Nephron progenitor cell (in vitro differentiated cells): ENCODE measurements at places on chromosomes 1 and 21.

GRCh38 chr1:71994646-71995045 lies 287.7 kb downstream of the NEGR1 start:
- DNase-seq: no peak

DNA sequence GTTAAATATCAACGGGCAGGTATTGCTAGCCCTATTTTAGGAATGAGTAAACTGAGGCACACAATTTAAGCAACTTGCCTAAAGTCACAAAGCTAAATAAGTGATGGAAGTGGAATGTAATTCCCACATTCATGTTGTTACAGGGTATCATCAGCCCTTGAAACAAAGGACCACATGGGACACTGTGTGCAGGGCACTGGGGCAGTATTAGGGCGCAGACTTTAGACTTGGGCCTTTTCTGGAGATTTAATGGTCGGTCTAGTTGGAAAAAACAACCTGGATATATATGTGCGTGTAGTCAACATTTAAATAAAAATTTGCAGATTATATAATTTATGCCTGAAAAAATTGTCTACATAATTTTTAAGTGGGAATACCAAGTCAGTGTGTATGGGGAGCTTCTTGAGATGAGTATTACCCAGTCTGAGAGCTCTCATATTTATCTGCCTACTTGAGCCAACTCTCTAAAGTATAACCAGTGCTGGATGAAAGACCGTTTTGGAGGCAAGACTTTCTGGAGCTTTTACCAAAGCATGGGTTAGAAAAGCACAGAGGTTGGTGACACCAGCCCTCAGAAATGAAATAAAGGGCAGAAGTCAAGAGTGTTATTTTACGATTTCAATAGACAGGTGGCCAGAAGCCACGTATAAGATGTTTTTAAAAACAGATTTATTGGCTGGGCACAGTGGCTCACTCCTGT lies 1.6 kb downstream of the KDM1A start:
- no peak for DNase-seq

- DNase-seq: no peak
Measured at GRCh38 chr1:221994274-221994698, 252.4 kb upstream of the DUSP10 start.

GRCh38 chr1:35834218-35834617 lies 26.4 kb downstream of the AGO4 start:
- no peak for DNase-seq

DNA sequence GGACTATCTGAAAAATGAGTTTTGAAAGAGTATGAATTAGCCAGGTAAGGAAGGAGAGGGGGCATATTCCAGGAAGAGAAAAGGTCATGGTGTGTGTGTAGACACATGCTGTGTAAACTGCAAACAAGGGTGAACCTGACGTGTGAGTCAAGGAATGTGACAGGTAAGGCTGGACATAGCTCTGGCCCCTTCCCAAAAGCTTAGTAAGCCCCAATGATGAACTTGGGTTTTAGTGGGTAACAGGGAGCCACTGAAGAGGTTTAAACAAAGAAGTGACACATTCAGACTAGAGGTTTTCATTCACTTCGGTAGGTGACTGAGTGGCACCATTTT lies 36.7 kb downstream of the EGLN1 start:
- no peak for DNase-seq

- no peak for DNase-seq
Measured at GRCh38 chr1:87730274-87731216, 401.9 kb downstream of the LMO4 start.

DNA sequence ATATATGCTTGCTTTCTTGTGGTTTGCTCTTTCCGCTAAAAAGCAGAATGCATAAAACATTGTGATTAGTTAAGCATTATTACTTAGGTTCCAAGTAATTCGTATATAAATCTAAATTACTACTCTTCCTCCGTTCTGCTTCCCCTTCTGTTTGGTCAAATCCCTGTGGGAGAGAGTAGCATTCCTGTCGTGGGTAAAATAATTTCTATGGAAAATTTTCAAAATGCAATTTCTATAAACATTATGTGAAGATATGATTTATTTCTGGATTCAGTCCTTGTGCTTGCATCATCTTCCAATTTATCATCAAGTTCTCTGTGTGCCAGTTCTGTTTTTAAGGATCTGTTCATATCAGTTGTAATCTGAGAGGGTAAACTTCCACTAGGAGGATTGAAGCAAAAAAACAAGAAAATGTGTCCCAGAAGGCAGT lies 7.2 kb upstream of the WARS2 start:
- no peak for DNase-seq

GRCh38 chr1:39671433-39671792 lies 494 bp downstream of the NT5C1A start:
- DNase-seq: peak; percentile 63

GRCh38 chr1:165143437-165144065 lies 213.0 kb downstream of the LMX1A start:
- peak; percentile 20 for DNase-seq

- no peak for DNase-seq
Measured at GRCh38 chr1:114353262-114353661, 157.7 kb downstream of the TRIM33 start.

DNA sequence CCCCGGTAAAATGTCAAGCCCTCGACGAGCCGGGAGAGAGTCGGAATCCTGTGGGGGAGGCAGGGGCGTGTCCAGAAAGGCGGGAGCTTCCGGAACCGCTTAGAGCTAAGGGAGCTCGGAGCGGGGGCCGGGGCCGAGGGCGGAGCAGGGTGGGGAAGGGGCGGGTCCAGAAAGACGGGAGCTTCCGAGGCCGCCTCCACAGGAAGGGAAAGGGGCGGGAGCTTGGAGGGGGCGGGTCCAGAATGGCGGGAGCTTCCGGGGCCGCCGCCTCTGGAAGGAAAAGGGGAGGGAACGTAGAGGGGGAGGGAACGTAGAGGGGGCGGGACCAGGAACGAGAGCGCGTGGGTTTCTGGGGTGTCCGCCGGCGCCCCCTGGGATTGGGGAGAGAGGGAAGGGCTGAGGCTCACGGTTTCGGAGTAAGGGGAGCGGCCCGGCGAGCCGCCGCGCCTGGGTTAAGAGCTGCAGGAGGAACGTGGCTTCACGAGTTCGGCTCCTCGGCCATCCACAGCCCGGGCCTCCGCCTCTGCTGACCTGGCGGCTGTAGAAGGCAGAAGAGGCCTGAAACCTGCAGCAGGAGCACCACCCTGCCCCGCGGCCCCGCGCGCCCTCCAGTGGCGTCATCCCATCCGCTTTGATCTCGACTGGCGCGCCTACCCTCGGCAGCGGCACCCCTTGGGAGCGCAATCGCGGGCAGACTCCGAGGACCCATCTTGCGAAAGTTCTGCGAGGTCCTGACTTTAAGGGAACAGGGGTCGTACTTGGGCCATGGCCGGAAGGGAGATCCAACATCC lies 23.0 kb upstream of the HPDL start:
- peak; percentile 99 for DNase-seq

DNA sequence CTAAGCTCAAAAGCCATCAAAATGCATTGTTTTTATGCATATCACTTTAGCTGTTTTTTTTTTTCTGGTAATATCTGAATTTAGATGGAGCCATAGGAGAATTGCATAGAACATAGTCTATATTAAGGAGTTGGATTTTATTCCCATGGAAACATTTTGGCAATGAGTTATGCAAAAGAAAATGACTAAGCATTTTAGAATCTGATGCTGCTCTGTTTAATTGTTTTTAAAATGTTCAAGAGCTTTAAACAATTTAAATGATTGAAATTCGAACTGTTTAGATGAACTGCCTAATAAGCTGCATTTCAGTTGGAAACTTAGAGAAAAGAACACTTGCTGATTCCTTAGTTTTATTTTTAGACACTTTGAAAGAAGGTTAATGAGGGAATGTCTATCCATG lies 1531.5 kb upstream of the B3GALT2 start:
- no peak for DNase-seq

DNA sequence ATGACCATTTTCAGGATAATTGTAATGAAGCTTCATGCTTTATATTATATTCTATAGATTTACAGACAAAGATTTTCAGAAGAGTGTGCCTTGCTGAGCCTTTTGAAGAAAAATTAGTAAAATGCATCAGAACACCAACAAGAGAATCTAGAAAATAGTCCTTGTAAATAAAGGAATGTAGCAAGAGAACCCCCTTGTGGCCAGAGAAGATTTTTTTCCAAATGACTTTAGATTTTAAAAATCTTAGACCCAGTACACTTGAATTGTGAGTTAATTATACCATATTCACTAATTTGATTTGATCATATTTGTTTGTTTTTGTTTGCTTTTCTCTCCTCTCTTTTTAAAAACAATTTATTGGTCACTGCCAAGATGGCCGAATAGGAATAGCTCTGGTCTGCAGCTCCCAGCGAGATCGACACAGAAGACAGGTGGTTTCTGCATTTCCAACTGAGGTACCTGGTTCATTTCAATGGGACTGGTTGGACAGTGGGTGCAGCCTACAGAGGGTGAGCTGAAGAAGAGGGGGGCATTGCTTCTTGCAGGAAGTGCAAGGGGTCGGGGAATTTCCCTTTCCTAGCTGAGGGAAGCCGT lies 12.8 kb upstream of the IFI44L start:
- no peak for DNase-seq

DNA sequence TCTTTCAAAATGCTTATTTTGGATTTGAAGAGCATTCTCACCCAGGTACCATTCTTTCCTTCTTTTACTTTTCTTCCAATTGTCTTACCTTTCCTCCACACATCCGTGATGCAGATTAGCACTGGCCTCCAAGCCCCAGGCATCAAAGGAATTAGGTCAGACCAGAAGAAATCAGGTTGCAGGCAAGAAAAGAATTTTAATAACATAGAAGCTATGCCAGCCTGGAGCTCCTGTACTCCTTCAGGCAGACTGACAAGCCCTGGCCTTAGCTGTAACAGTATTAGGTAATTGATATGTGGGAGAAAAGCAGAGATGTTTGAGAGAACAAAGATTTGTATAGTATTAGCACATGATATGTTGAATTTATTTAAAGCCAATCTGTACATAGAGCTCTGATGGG lies 390.4 kb upstream of the ADGRL2 start:
- DNase-seq: no peak

DNA sequence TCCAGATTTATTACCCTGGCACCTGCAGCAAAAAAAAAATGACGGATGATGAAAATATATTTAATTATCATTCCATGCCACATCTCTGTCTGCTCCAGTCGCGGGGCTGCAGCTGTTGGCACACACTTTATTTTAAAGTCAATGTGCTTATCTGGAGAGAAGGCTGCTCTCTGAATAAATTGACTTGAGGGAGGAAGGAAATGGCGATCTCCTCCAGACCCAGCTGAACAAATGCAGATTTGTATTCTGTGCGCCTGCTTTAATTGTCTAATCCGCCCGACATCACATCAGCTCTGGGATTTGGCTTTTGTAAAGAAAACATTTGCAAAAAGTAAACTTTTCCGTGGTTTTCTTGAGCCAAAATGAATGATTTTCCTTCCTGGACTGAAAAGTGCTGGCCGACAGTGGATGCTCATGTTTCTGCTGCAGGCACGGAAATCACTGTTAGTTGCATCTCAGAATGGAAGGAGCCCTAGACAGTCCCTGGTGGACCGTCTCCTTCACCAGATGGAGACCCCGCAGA lies 150.2 kb downstream of the CAMTA1 start:
- no peak for DNase-seq

GRCh38 chr1:164466001-164466421 lies 93.0 kb upstream of the PBX1 start:
- no peak for DNase-seq

DNA sequence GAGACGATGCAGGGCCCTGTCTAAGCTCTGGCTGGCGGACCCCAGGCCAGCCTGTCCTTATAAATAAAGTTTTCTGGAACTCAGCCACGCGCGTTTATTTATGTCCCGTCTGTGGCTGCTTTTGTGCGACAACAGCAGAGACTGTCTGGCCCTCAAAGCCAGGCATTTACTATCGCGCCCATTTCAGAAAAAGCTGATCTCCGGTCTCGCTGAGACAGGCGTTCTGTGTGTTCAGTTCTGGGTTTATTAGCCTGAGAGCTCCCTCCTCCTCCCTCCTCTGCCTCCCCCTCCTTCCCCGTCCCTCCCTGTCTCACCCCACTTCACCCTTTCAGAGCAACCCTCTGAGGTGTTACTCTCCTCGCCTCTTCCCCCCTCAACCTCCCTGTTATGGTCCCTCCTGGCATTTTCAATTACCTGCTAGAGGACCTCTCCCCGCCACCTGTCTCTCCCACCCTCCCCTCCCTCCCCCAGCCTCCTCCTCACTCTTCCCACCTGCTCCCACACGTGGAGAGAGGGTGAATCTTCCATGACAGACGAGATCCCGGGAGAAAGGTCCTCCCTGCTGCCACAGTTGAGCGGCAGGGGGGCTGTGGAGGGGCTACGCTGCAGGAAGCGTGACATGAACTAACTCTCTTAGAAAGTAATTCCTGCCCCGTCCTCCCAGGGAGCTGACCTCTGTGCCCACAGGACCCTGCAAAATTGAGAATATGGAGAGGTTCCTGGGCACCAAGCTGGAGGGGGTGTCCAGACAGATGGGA lies 59.9 kb downstream of the SPSB1 start:
- peak; percentile 72 for DNase-seq

- DNase-seq: no peak
Measured at GRCh38 chr21:37699024-37699775, 217.1 kb downstream of the KCNJ6 start.

DNA sequence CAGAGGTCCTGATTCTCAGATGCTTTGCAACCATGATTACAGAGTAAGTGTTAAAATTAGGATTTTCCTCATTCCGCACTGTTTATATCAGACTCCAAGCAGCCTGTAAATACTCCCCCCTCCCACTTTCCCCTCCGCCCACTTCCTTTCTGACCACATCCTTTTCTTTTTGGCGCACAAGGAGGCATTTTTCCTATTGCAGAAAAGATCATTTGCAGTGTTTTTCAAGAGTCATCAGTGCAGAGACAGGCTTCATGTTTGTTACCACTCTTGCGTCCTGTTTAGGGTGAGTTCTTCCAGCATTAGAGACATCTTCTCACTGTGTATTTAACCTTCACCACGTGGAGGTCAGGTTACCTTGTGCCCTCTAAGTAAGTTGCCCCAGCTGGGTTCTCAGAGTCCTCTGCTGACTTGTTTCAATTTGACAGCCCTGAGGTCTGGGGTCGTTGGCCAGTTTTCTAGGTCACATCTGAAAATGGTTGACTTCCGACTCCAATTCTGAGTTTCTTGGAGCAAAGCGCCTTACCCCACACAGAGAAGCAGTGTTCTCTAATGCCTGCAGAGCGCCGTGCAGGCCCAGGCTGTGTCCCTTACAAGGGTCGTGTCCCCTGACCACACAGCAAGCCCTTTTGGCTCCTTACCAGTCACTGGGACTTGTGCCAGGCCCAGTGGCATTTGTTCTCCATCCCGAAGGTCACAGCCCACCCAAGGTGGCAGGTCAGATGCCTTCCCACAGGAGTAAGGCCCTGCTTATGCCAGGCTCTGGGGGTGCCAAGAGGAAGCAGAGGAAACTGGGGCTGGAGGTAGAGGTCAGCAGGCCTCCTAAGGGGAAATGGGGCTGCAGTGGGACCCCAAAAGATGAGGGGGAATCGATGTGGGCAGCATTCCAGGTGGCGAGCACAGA lies 85.6 kb downstream of the FAM78B start:
- no peak for DNase-seq

DNA sequence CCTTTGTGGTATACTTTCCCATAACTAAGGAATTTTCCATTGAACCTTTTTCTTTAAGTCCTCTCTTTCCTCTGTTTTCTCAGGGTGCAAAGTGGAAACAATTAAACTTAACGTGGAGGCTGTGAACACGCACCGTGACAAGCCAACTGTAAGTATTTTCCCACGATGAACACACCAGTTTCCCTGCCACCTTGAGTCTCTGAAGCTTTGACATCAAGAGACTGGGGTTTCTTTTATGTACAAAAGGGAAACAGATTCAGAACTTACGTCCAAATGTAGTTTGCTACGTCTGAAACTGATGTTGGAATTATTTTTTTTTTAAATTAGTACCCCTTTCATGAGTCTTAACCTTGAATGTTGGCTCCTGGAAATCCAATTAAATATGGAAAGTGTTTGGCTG lies 17.2 kb upstream of the C4BPB start:
- DNase-seq: no peak
